ENCODE measurements at places on chromosomes 5 and 9.

GRCh38 chr9:128232528-128233428, 29.6 kb downstream of the DNM1 start:
- no peak for DNase-seq

DNA sequence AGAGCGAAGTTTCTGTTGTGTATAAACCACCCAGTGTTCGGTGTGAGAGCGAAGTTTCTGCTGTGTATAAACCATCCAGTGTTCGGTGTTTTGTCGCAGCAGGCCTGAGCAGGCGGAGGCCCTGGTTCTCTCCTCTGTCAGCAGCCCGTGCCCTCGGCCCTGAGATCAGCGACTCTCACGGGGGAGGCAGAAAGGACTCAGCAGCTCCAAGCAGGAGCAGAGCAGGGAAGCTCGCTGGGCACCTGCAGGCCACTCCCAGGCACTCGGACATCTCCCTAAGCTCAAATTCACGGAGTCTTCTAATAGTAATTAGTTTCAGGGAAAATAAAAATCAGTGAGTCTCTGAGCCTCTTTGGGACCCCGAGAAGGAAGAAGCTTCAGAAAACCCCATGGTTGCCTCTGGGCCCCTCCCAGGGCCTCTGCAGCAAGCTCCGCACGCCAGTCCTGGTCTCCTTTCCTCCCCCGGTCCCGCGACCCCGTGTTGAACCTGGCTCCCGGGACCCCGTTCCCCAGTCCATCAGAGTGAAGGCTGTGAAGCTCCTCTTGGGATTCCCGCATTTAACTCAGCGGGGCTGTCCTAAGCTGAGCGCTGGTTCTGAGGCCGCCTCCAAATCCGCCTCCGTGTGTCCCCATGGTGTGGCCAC, 81.9 kb upstream of the ADAMTS2 start:
- no peak for DNase-seq

GRCh38 chr5:168590666-168591065, 11.5 kb upstream of the PANK3 start:
- DNase-seq = no peak

GRCh38 chr9:21522348-21522747, 40.2 kb upstream of the IFNE start:
- DNase-seq = no peak

DNA sequence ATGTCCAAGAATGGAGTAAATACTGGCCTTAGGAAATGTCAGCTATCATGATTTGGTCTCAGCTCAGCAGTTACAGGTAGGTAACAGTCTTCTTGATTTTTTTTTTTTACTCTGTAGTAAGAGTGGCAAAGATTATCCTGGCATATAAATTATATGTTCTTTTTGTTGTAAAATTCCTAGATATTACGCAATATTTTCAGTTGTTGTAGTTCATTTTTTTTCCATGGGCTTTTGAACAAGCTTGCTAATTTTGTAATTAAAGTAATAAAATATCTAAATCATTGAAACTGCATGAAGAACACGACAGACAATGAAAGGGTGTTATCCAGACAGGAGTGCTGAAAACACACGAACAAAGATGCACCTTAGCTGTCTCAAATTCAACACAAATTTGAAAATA, 249.4 kb downstream of the PRDM9 start:
- DNase-seq = no peak

DNA sequence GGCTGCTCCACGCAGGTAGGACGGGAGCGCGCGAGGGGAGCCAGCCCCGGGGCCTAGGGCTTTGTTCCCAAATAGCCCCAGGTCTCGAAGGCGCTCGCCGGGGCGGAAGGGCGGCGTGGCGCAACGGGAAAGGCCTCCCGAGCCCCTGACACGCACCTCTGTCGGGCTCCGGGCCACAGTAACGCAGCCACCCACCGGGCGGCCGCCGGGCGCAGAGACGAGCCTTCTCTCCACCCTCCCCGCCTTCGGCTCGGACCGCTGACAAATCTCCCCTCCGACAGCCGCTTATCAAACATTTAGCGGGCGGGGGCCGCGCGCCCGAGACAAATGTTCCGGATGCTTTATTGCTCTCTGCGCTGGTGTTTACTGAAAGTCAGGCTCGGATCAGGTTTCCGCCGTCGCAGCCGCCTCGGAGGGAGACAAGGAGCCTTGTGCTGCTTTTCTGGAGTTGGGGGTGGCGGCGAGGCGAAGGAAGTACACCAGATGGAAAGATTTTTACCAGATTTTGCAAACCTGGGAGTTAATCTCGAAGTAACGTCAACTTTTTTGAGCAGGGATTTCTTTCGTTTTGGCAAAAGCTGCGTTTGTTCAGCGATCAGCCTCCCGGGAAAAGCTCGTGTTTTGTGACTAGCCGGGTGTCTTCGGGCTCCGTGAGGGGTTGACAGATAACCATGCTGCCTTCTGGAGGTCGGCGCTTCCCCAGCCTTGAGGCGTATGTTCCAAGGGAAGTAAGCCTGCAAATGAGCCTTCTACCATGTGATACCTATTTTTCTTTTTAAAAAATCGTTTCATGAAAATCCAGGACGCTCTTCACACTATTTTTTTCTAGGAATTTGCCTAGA, 950 bp downstream of the RGMB start:
- peak; percentile 35 for DNase-seq

- peak; percentile 64 for DNase-seq
These were observed 249.2 kb upstream of the ANKRD55 start for GRCh38 chr5:56482363-56482762.

DNA sequence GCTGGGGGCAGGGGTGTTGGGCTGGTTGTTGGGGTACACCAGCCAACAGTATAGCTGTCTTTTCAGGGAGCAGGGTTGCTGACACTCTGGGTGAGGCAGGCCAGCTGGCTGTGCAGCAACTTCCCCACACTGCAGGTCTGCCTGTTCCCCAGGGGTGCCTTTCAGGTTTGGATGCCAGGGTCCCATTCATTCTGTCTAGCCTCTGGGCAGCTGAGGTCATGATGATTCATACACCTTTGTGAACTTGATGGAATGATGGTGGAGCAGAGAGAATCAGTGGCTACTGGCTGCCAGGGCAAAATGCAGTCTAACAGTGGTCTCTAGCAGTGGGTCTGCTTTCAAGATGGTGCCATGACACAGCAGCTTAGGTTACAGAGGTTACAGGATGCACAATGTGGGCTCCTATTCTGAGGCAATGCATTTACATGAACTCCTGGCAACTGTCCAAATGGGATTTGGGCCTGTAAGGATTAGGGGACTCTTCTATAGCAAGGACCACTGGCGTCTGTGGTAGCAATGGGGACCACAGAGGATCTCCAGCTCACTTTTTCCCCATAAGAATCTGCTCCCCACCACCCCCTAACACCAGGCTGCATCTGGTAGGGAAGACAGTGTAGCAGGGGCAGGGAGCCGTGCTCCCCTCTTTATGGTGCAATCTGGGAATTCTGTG, 103.7 kb downstream of the FEM1C start:
- DNase-seq = no peak

GRCh38 chr5:110590187-110590586, 136.3 kb downstream of the TMEM232 start:
- no peak for DNase-seq

DNA sequence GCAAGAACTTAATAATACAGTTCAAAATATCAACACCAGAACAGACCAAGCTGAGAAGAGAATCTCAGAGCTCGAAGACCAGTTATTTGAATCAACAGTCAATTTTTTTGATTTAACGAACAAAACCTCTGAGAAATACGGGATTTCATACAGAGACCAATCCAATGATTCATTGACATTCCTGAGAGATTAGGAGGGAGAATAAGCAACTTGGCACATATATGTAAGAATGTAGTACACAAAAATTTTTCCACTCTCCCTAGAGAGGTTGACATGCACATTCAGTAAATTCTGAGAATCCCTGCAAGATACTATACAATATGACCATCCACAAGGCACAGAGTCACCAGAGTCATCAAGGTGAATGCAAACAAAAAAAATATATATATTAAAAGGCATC, 1577.3 kb upstream of the C9orf72 start:
- DNase-seq = no peak

DNA sequence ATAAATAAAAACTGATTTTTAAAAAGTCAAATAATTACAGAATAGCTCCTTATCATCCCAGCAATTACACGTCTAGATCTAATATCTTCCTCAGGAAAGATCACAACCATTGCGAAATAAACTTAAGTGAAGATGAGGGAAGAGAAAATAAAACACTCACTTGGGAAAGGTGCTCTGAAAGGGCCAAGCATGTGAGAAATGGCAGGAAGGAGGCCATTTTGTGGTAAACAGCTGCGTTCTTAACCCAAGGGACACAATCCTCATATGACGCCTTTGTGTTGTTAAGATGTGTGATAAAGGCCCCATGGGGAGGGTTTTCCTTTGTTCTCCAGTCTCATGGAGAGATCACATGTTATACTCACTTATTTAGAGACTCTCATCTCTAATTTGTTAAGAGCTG, 32.5 kb downstream of the JAKMIP2 start:
- DNase-seq = no peak

DNA sequence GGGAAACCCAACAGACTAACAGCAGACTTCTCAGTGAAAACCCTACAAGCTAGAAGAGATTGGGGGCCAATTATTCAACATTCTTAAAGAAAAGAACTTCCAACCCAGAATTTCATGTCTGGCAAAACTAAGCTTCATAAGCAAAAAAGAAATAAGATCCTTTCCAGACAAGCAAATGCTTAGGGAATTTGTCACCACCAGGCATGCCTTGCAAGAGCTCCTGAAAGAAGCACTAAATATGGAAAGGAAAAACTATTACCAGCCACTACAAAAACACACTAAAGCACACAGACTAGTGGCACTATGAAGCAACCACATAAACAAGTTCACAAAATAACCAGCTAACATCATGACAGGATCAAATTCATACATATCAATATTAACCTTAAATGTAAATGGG, 131.1 kb downstream of the OR2K2 start:
- no peak for DNase-seq

GRCh38 chr5:42952578-42952974, 87.5 kb downstream of the ANXA2R start:
- no peak for DNase-seq

GRCh38 chr9:137795156-137795666, 82.4 kb upstream of the CACNA1B start:
- no peak for DNase-seq

- DNase-seq = no peak
These were observed 14.1 kb downstream of the FOXD1 start for GRCh38 chr5:73434461-73434860.

DNA sequence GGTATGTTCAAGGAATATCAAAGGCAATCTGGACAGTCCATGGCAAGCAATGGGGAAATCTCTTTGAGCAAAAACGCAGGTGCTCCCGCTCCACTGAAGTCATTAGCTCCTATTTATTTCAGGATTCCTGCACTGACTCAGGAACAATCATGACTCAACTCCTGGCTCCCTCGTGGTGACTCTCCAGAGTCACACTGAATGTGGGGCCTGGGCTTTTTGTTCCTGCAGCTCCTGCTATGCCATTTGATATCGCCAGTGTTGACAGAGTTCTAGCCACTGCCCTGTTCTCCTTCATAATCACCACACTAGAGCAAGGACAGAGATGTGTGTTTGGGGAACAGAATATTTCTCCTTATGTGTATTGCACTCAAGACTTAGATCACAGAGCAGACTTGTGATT, 187.2 kb upstream of the ZNF462 start:
- DNase-seq = peak; percentile 4

GRCh38 chr5:58447226-58447625, 12.7 kb downstream of the PLK2 start:
- no peak for DNase-seq

DNA sequence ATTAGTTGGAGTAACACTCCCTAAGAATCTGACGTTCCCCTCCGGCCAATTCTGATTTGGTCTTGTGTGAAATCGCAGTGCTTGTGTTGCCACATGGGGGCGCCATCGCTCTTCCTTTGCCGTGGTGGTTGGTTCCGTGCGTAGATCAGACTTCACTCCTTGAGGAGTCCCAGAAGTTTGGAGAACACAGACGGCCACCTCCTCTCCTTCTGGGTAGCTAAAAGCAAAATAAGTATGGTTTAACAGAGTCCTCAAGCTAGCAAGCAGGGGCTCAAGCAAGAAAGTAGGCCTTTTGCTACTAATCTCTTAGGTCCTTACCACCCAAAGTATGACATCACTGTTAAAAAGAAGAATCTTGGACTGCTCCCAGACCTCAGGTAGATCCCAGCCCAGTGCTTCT, 59.5 kb downstream of the HSPA4 start:
- DNase-seq = peak; percentile 80

- DNase-seq = no peak
These were observed 69.1 kb downstream of the PPARGC1B start for GRCh38 chr5:149799119-149799623.

GRCh38 chr5:173438951-173439350, 110.7 kb upstream of the STC2 start:
- DNase-seq = no peak

DNA sequence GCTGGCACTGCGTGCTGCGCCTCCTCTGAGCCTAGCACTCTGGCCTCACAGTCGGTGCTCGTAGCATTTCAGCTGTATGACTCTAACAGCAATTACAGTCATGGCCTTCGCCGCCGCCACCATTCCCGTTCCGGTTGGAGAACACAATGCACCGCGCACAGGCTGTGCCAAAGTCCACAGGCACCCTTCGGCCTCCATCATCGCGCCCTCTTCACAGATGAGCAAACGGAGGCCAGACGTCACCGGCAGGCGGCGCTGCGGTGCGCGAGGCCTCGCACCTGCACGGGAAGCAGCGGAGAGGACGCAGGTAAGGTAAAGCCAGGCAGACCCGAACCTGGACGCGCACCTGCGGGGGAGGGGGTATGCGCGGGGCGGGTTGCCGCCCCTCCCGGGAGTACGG, 128.9 kb downstream of the BARX1 start:
- no peak for DNase-seq

DNA sequence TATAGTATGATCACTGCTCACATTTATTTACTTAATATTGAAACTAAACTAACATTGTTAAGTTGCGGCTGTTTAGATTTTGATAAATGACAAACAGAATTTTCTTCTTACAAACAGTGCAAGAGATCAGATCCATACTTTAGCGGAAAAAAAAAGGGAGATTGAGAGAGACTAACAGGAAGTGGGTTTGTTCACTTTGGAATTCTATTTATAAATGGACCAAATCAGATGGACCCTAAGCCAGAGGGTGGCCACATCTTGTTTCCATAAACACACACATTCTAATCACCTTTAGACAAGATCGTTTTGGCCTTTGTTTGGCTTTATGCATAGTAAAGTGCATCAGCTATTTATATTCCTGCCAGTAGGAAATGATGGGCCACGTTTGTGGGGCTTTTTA, 381.4 kb upstream of the CD180 start:
- no peak for DNase-seq

DNA sequence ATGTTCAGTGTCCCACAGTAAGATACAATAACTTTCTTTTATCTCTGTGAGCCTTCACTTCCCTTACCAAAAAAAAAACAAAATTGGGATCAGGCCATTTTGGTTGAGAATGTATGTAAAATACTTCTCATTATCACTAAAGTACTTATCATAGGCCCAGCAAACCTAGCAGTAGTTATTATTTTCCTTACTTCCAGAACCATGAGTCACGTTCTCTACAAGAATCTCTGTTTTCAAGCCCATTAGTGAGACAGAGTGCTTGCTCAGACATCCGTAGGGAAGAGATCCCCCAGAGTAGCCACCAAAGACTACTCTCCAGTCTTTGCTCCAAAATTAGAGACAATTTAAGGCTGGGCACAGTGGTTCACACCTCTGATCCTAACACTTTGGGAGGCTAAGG, 103.9 kb upstream of the NR5A1 start:
- DNase-seq = no peak

All from pons (tissue), 1 donor.